ENCODE measurements at places on chromosomes 1 and 21. TPM values are rescaled to one million over a fixed set of nuclear protein-coding genes. Genes with fewer than 3 reads are reported as not detected.
A peak's percentile ranks its signal among the peaks of the same experiment; 100 is the strongest.

GRCh38 chr1:16986962-16987361 lies 6.5 kb upstream of the MFAP2 start:
- peak; percentile 59 for DNase-seq

GRCh38 chr1:83901547-83902155 lies 97.3 kb downstream of the TTLL7 start:
- peak; percentile 79 for DNase-seq

Gene KCNN3
- 16.8 TPM for total RNA-seq

GRCh38 chr1:111625276-111625675 lies 5.7 kb downstream of the RAP1A start:
- no peak for DNase-seq

DNA sequence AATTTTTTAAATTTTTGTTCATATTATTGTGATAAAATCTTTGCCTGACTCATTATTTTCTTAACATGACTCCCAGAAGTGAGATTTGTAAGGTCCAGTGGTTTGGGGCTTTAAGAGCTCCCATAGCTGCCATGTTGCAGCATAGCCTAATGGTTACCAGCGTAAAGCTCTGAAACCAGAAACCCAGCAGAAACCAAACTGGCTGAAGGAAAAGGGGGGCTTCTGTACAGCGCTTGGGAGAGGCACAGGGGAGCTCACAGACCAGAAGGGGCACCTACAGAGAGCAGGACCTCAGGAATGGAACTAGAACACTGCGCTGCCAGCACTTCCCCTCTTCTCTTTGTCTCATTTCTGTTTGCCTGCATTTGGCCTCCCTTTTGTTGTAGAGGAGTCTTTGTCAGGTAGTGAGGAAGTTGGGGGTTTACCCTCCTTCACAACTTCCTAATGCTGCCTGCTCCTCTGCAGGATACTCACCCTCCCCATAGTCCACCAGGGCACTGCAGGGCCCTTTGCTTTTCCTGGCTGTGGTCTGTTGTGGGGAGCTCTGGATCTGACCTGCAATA lies 2.6 kb upstream of the PYCR2 start:
- no peak for DNase-seq

DNA sequence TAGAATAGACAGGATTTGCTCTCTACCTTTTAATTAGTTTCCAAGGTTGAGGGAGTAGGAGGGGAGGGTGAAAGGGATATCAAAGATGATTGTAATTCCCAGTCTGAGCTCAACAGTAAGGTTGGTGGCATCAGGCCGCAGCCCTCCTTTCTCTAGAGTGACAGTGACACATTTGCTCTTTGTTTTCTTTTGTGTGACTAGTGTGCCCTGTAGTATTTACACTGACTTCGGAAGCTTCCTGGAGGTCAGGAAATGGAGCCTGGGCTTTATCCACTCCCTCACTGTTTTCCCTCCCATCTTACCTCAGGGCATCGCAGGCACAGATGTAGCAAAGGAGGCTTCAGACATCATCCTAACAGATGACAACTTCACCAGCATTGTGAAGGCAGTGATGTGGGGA lies 44.7 kb upstream of the LAX1 start:
- DNase-seq: no peak

DNA sequence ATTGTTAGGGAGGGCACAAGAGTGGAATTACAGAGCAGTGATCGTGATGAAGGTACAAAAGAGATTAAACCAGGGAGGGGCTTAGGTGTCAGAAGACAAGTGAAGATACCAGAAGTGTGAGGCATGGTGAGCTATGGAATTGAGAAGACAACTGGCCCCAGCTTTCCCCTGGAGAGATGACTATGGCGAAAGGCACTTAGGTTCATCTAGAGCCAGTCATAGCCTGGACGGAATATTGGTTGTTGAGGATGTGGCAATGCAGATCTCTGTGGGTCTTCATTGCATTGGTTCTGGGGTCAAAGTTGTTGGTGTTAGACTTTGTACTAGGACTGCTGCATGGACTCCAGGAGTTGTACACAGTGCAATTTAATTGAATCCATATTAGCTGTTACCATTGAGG lies 115.7 kb downstream of the FASLG start:
- DNase-seq: no peak

Gene SIM2
- total RNA-seq: 12.9 TPM

Gene RPE65
- under 0.01 TPM for total RNA-seq

- DNase-seq: peak; percentile 56
Observed at GRCh38 chr1:201480231-201481003, 11.4 kb upstream of the PHLDA3 start.

GRCh38 chr1:230867903-230868735 lies at the start of gene C1orf198:
Gene C1orf198 (minus strand): TSS chr1:230868521. CDS start chr1:230868512, 9 bp downstream.
- DNase-seq: peak; percentile 76

GRCh38 chr1:34970829-34971228 lies 14.3 kb downstream of the TMEM35B start:
- no peak for DNase-seq

- DNase-seq: no peak
Observed at GRCh38 chr1:107530543-107530942, 389.7 kb downstream of the NTNG1 start.

Gene IFI44L
- total RNA-seq: 1.5 TPM

DNA sequence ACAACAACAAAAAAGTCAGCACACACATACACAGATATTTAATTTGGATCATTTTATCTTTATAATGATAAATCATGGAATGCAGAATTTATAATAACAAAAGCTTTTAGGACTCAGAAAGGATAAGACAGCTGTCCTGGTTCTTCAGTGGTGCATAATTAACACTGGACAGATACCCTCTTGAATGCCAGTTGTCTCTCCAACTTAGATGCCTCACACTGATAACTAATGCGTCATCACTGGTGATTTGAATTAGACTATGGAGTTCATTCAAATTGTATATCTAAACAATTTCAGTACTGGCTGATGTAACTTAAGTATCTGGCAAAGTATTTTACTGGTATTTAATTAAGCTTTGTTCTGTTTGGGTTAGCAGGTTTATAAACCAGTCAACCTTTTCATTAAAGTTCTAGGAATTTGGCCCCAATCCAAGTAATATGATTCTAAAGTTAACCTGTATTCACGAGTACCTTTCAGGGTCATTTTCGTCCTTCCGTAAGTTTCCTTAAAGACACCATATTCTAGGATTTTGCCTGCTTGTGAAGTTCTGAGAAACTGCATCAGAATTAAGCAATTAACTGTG lies 1199.5 kb upstream of the TMPRSS15 start:
- DNase-seq: no peak

DNA sequence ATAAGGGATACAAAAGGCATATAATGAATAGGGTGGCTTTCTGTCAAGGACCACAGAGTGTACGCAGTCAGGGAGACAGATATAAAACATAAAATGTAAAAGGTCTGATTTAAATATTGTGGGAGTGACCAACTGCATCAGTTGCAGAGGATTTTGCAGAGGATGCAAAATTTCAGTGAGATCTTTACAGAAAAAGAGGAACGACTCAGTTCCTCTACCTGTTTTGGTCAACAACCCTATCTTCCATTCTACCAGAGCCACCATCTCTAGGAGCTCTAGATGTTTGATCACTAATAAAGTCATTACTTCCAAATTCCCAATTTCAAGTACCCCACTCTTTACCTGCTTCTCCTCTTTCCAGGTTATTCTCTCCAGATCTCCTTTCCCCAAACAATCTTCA lies 16.5 kb downstream of the SOD1 start:
- no peak for DNase-seq

Gene TMEM201
- total RNA-seq: 6.0 TPM

GRCh38 chr1:213374369-213374768 lies 323.3 kb downstream of the RPS6KC1 start:
- peak; percentile 49 for DNase-seq

GRCh38 chr1:30879940-30880677 lies 28.4 kb downstream of the SDC3 start:
- DNase-seq: no peak

DNA sequence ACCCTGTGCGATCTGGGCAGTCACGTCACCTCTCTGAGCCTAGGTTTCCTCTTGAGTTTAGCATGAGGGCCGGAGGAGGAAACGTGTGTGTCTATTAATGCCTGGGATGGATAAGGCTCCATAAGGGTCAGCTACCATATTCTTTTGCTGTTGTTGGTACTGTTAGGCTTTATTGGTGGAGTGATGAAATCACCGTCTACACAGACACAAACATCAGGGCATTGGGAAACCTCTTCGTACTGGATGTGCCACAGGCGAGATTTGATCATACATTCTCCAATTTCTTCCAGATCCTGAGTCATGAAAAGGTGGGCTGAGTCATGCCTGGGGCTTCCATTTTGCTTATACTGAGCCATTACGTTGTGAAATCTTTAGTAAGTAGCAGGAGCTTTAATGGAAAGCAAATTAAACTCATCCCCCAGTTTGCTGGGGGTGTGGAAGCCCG lies 24.9 kb upstream of the GRHL3 start:
- peak; percentile 93 for DNase-seq

Gene PTGER3
- 0.03 TPM for total RNA-seq

GRCh38 chr1:207873055-207873890 lies 37.7 kb downstream of the CD34 start:
- DNase-seq: no peak
